T-helper 22 cell (primary cell): ENCODE measurements at places on chromosomes 5 and 9.
A peak's percentile ranks its signal among the peaks of the same experiment; 100 is the strongest.

- DNase-seq: peak; percentile 33
These were observed 1.2 kb upstream of the INSL6 start for GRCh38 chr9:5186416-5187169.

- no peak for DNase-seq
These were observed 350 bp upstream of the ECPAS start for GRCh38 chr9:111484572-111484894.

GRCh38 chr5:106262395-106262794 lies 1408.3 kb downstream of the EFNA5 start:
- no peak for DNase-seq

- DNase-seq: no peak
These were observed 42.1 kb downstream of the PCDH1 start for GRCh38 chr5:141835928-141836670.

GRCh38 chr5:38456657-38457399 lies 99.6 kb downstream of the LIFR start:
- no peak for DNase-seq

DNA sequence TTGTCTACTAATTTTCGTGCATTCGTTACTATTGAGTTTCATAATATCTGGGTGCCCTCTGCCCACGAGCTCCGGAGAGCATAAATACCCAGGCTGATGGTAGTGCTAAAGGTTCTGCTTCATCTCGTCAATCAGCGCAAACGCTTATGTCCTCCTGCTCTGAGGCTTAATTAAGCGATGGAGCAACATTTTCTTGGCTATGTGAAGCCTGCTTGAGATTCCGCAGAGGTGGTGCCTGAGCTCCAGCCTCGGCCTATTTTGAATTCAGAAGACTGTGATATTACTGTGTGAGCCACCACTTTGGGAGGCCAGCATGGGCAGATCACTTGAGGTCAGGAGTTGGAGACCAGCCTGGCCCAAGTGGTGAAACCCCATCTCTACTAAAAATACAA lies 44.8 kb downstream of the ANXA2R start:
- no peak for DNase-seq

DNA sequence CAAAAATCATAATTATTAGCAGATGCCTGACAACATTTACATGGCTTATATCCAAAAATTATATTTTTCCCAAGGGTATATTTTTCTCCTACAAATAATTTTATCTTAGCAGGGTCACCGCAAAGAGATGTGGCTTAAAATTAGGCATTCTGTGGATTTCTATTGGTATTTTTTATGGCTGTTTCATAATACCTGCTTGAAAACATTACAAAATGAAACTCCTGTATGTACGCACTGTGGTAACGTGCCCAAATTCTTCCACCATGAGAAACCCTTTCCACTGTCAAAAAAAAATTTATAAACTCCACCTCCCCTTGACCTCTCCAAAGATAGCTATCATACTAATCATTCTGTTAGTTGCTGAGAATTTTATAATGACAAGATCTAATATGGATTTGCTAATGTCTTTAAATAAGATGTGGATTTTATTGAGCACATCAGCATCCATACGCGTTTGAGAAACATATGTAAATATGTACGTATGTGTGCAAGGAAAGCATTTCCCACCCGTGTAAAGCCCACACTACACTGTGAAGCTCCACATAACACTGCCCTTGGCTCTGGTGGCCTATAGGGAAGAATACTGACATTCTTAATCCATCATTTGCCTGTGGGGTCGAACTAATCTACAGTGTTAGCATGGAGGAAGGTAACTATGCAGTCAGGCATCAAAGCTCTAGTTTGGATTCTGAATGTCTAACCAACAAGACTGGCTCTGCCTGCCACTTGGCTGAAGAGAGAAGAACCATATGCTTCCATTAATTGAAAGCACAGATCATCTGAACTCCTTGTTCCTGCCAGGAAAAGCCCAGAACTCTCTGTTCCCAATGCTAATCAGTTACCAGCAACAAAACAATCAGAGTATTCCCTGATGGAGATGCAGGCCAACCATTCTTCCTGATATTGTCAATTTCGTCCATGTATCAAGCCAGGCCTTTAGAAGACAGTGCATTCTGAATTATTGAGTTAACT lies 244.7 kb downstream of the SPOCK1 start:
- DNase-seq: no peak

DNA sequence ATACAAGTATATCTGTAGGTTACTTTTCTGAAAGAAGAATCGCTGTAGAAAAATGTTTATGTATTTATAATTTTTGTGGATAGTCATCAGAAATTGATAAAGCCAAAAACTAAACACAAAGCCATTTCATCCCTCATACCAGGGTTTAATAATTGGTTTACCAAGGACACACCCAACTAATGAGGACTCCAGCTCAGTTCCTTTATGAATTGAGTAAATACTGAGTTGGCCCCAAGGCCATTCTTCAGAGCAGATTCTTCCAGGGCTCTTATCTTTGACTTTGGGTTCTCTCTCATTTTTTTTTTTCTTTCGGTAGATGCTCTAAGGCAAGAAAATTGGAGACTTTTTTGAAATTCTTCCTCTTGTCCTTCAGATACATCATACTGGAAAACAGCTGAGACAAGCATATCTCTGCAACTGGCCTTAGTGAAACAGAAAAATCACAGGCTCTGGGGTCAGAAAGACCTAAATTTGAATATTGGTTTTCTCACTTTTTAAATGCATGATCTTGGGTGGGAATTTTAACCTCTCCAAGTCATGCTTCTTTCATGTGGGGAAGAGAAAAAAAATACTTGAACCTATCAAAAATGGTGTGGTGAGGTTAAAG lies 401.8 kb downstream of the ARHGEF28 start:
- DNase-seq: no peak

GRCh38 chr5:129362456-129362855 lies 97.6 kb upstream of the ADAMTS19 start:
- no peak for DNase-seq

DNA sequence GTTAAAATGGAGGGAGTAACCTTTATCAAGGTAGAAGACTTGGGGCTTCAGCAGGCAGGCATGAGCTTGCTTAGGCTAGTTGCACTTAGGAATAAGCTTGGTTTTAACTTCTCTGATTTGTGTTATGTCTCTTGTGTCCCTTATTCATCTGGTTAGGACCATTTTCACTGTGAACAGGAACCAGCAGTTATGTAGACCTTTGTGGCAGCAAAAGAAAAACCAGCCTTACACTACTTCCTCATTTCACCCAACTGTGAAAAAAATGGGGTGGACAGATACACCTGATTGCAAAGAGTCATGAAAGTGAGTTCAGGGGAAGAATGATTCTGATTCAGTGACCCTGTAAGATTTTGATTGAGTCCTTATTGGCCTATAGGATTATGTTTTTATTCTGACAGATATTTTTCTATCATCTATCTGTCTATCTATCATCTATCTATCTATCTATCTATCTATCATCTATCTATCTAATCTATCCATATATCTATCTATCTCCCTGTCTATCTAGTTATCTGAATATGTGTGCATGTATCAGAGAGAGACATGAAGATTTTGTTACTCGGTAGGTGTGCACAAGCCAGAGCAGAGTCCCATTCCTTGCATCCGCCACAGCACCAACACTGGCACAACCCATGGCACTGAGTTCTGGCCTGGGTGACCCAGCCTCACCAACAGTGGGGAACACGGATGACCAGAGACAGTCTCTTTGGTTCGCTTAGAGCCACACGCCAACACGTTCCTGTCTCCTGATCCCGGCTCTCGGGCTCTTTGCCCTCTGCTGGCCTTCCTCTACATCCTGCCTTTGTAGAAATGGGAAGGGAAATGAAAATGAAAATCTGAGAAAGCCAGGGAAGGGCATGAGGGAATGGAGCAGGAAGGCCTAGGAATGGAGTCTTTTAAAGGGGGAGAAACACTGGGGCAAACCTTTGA lies 1.3 kb upstream of the ZNF366 start:
- no peak for DNase-seq

GRCh38 chr9:129752900-129753729 lies at the start of gene PTGES:
PTGES (minus strand) TSS chr9:129753042; CDS start chr9:129753012, 30 bp downstream.
- DNase-seq: no peak

DNA sequence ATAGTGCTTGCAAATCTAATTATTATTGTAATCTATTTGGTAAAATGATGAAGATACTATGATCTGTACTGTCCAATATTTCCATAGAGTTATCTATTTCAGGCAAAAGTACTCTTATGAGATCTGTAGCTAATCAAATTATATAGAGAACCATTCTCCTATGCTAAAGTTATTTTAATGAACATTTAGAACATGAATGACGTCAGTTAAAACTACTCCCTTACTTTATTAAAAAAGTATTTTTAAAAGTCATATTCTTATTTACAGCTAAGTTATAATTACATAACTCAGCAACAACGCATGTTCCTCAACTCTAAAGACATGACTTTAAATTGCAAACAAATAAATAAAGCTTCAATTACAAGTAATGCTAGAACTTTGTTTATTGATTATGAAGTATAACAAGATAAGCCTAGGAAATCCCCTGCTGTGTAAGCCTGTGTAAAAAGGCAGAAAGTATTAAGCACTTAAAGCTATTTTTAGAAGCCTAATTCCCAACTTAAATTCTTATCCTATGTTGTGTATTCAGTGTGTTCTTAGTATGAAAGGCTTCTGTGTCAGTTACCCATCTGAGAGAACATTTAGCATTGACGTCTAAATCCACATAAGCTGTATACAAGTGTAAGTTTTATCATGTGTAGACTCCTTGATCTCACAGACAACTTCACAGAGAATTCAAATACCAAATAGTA lies 285.7 kb downstream of the HCN1 start:
- no peak for DNase-seq

GRCh38 chr5:135008556-135008955 lies 25.5 kb downstream of the PITX1 start:
- DNase-seq: no peak

DNA sequence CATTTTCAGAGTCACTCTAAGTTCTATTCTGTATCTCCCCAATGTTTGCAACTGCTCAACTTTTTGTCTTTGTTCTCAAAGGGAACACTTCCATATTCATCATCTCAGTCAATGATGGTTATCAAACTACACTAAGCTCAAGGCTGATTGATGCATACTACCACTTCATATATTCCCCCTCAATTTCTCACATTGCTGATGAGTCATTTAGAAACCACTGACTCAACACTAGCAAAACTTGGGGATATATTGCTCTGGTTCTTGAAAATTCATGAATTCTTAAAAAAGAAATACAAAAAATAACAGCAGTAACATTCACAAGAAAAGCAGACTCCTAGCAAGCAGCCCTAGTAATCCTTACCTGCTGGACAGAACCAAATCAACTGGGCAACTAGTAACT lies 52.2 kb downstream of the ABHD17B start:
- no peak for DNase-seq

DNA sequence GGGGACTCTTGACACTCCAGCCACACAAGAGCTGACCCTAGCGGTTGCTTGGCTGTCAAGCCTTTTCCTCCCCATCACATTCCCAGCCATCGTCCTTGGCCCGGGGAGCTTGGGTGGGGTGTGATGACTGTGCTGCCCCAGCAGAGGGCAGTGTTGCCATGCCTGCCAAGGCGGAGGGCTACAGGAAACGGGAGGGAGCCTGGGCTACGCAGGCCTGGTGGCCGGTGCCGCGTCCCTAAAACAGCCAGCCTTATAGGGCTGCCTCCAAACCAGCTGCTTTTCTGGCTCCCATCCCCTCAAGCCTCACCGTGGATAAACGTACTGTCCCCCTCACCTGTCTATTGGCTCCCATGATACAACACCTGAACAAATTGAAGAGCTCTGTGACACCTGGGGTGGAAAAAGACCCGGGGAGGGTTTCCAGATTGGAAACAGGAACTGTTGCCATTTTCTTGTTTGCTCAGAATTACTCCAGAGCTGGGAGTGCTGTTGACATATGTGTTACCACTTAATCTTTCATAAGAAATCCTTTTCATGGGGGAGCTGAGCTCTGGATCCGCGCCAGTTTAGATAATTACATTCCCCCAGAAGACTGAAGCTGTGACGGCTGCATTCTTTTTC lies 72.8 kb upstream of the ASTN2 start:
- DNase-seq: no peak

DNA sequence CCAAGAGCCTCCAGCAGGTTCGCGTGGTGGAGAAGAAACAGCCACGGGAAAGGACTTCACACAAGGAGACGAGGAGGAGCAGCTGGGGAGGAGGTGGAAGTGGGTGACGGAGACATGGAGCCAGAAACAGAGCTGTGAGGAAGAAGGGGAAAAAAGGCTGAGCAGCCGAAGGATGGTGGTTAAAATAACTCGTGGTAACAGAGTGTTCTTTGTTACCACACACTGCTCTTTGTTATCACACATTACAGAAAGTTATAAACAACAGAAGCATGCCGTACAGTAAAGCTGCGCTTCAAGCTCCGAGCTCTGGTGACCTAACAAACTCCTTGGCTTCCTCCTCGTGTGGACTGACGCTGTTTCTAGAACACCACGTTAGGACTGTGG lies 215.4 kb downstream of the GLIS3 start:
- no peak for DNase-seq

- no peak for DNase-seq
These were observed 25.7 kb upstream of the C5orf47 start for GRCh38 chr5:173963182-173963838.

GRCh38 chr5:151904909-151905308 lies 19.7 kb downstream of the GLRA1 start:
- DNase-seq: no peak

DNA sequence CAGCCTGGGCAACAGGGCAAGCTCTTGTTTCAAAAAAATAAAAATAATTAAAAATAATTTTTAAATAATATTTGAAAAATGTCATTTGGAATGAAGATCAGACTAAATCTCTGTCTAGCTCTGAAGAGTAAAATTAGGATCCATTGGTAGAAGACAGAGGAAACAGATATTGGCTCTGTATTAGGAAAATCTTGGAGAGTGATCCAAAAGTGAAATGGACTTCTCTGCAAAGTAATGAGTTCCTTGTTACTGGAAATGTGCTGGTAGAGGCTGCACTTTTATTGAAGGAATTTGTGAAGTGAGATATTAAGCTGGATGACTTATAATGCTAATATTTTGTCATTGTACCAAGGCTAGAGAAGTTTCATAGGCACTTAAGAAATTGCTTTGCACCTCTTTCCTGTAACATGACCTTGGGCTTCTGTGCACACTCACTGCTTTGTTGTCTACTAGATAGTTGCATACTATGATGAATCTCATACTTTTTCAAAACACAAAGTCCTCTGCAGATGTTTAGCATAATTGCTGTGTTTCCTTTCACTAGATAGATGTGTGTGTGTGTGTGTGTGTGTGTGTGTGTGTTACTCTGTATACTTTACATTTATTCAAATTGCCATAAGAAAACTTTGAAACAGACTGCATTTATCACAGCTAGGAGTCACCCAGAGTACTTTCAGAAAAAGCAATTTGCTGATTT lies 13.1 kb downstream of the THBS4 start:
- no peak for DNase-seq

DNA sequence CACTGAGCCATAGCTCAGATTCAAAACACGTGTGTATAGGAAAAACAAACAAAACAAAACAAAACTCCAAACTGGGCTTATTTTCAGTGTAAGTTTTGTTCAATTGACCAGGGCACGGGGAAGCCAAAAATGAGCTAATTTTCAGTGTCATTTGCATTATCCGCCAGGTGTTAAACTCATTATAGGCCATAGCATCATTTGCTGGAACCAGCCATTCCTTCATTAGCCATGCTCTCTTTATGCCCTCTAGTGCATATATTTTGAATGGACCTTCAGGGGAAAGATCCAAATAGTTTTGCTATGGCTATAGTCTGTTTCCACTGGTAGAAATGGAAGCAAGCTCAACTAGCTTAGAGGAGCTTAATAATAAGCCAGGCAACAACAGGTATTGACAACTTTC lies 1205.2 kb upstream of the DMAC1 start:
- DNase-seq: no peak

GRCh38 chr5:97842687-97843086 lies 659.6 kb upstream of the RIOK2 start:
- no peak for DNase-seq
